ENCODE measurements at places on chromosomes 4 and X.

- no peak for DNase-seq
Measured at GRCh38 chr4:14321723-14322122, 680.6 kb upstream of the CPEB2 start.

DNA sequence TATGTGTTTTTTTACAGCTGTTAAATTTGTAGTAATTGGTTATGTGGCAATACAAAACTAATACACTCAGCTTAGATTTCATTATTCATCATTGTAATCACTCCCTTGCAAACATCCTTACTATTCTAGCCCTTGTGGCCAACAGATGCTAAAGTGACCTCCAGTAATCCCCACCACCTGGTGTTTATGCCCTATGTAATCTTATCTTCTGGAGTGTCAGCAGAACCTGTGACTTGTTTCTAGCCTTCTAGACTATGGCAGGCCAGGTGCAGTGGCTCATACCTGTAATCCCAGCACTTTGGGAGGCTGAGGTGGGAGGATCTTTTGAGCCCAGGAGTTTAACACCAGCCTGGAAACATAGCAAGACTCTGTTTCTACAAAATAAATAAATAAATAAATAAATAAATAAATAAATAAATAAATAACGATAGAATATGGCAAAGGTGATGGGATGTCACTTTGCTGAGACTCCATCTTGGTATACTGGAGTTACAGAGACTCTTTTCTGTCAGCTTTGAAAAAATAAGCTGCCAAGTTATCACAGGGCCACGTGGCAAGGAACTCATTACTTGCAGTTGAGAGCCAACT is 12.3 kb upstream of the TSR2 start:
- DNase-seq: no peak

- DNase-seq: no peak
Measured at GRCh38 chrX:276581-277201, 4.5 kb upstream of the PLCXD1 start.

DNA sequence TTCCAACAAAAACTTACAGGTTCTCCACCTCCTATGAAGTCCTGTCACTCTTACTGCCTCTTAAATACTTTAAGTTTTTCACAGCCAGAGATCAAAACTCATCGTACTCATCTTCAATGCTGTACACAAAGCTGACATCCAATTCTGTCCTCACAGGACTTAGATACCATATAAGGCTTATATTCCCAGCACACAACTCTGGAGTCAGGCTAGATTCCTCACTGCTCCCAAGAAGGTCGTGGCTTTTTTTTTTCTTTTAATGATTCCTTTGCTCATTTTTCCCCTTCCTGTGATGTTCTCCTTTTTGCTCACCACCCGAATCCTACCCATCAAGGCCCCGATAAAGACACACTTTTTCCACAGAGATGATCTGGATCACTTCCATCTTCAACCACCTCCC is 914 bp downstream of the TRAPPC2 start:
- DNase-seq: no peak

- DNase-seq: no peak
Measured at GRCh38 chrX:38142610-38143009, 78.1 kb downstream of the SRPX start.

DNA sequence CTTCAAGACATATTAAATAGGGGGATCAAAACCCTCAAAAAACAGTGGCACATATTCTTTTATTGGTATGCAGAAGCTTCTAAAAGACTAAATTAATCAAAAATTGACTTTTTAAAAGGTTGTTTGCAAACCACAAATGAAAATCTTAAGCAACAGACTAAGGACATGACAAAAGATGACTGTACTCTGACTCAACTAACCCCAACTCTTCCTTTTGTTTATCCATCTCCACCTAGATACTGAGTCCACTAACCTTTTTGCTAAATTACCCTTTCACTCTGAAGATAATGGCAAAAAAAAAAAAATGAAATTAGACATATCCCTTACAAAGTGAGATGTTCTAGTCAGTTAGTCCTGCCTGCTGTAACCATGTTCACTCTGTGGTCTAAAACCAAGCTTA is 91.6 kb upstream of the NLRP2B start:
- DNase-seq: no peak

- no peak for DNase-seq
Measured at GRCh38 chr4:17024425-17024824, 126.0 kb upstream of the LDB2 start.

DNA sequence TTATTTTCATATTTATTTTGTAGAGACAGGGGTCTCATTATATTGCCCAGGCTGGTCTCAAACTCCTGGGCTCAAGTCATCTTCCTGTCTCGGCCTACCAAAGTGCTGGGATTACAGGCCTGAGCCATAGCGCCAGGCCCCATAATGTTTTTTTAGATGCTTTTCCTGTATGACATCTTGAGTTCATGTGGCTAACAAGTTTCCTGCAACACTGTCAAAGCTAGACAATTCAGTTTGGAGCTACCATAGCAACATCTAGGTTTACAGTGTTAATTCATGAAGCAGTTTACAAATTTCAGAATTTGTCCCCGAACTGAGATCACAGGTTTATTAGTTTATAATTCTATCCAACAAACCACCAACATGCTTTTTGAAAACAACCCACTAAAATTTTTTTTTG is 6.4 kb upstream of the IL13RA2 start:
- no peak for DNase-seq

GRCh38 chr4:149029056-149029651 is 586.9 kb upstream of the NR3C2 start:
- no peak for DNase-seq

- no peak for DNase-seq
Measured at GRCh38 chrX:41982953-41983352, 59.6 kb upstream of the CASK start.

DNA sequence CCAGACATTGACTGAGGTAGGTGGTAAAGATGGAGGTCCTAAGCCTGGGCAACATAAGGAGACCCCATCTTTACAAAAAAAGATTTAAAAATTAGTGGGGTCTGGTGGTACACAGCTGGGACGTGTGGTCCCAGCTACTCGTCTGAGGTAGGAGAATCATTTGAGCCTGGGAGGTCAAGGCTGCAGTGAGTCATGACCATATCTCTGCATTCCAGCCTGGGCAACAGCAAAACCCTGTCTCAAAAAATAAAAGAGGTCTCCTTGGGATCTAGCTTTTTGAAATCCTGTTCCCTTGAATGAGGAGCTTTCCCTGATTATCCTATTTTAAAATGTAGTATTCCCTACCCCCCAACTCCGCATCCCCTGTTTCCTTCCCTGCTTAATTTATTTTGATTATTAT is 78.7 kb upstream of the OGT start:
- no peak for DNase-seq

GRCh38 chr4:30721185-30722091 is 1.3 kb downstream of the PCDH7 start:
- DNase-seq: no peak

- DNase-seq: no peak
Measured at GRCh38 chr4:8725071-8725841, 132.7 kb downstream of the CPZ start.

- no peak for DNase-seq
Measured at GRCh38 chr4:119679251-119679650, 50.6 kb upstream of the PDE5A start.

DNA sequence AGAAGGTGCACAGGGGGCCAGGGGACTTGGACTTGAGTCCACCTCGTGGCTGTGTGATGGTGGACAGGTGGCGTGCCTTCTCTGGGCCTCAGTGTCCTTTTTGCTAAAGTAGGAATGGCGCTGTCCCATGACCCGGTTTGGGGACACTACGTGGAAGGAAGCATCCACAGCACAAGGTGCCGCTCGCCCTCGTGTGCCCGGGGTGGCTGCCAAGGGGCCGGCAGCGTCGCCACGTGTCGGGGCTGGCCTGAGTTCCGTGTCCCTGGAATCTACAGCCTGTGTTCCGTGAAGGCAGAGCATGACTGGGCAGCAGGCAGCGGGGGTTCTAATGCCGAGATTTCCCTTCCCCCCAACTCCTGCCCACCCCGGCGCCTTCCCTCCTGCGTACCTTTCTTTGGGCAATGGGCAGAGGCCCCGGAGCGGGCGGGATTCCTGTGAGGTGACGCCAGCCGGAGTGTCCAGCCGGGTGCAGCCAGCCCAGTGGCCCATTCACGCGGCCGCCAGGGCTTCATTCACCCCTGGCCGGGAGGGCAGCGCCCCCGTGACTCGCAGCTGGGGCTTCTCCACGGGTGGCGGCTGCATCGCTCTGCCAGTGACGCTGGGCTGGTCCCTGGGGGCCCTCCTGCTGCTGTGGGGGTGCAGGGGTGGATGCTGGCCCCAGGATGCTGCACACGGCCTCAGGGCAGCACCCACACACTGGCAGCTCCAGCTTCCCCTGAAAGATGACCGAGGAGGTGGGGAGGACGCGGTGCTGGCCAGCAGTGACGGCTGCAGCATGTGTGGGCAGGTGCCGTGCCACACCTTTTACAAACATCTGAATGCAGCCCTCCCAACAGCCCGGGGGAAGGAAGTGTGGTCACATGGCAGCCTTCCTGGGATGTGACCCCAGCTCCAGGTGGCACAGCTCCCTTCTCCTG is 21.2 kb downstream of the DOK7 start:
- no peak for DNase-seq

DNA sequence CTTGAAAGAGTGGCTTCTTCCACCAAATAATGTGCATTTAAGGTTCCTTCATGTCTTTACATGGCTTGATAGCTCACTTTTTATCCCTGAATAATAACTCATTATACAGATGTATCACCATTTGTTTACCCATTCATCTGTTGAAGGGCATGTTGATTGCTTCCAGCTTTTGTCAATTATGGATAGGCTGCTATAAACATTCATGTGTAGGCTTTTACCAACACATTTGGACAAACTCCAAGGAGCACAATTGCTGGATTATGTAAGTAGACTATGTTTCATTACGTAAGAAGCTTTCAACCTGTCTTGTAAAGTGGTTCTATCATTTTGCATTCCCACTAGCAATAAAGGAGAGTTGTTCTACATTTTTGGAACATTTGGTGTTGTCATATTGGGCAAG is 2637.0 kb downstream of the PCDH7 start:
- no peak for DNase-seq

DNA sequence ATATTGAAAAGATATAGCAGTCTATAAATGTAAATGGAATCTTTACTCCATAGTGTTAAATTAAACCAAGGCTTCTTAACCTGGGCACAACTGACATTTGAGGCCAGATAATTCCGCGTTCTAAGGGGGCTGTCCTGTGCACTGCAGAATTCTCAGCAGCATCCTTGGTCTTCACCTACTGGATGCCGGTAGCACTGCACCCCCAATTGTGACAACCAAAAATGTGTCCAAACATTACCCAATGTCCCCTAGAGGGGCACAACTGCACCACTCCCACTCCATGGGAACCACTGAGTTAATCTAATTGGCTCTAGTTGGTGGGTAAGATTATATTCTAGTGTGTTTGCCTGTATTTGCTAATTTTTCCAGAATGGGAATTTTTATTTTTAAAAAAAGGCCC is 16.6 kb downstream of the AP1S2 start:
- DNase-seq: no peak

DNA sequence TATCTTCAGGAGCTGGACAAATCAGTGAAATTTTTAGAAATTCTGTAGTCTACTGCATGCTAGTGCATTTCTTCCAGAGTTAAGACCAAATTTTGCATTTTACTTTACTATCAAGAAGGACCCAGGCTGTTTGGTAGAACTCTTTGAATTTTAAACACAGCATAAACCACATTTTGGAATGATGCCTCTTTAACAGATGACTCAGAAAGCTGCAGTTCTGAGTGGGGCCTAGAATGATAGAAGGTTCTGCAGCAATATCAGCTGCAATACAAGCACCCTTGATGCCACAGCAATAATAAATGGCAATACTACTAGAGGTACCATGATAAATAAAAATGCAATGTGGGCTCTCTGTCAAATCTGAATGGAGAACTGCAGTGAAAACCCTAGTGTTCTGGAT is 198.7 kb downstream of the TMA16 start:
- DNase-seq: no peak

DNA sequence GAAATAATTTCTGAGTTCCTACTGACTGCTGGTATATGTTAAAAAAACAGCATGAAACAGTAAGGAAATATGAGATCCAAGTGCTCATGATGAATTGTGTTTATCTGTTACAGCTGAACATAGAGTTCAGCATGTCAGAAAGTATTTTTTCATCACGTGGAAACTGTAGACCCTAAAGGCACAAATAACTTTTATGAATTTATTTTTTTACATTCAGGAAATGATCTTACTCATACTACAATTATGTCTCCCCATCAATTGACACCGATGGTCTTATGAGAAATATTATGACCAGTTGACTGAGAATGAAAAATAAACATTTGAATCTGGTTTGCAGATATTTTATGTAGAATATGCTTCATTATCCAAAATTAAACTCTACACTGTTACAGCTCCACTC is 283.1 kb upstream of the SPANXN4 start:
- DNase-seq: no peak

GRCh38 chr4:101458914-101459313 is 111.6 kb upstream of the PPP3CA start:
- no peak for DNase-seq

GRCh38 chrX:82711457-82711856 is 796.6 kb upstream of the POU3F4 start:
- no peak for DNase-seq

- no peak for DNase-seq
Measured at GRCh38 chrX:48676893-48677270, 6.7 kb upstream of the WAS start.

DNA sequence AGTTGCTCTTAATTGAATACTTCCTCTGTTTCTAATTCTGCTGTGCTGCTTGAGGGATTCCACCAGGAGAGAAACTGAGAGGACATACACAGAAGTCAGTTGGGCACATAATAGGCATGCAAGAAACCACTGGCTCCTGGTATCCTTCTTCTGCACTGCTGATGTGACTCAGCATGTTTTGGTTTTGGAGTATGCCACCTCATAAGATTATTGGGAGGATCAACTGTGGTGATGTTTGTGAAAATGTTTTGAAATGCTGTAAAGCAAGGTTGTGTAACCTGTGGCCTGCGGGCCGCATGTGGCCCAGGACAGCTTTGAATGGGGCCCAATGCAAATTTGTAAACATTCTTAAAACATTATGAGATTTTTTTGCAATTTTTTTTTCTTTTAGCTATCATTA is 119.6 kb downstream of the GATB start:
- no peak for DNase-seq

- no peak for DNase-seq
Measured at GRCh38 chrX:105647749-105648148, 174.6 kb upstream of the NRK start.
